ENCODE measurements at places on chromosomes 3 and 15.

- no peak for DNase-seq
Measured at GRCh38 chr3:192675958-192676649, 51.2 kb downstream of the FGF12 start.

DNA sequence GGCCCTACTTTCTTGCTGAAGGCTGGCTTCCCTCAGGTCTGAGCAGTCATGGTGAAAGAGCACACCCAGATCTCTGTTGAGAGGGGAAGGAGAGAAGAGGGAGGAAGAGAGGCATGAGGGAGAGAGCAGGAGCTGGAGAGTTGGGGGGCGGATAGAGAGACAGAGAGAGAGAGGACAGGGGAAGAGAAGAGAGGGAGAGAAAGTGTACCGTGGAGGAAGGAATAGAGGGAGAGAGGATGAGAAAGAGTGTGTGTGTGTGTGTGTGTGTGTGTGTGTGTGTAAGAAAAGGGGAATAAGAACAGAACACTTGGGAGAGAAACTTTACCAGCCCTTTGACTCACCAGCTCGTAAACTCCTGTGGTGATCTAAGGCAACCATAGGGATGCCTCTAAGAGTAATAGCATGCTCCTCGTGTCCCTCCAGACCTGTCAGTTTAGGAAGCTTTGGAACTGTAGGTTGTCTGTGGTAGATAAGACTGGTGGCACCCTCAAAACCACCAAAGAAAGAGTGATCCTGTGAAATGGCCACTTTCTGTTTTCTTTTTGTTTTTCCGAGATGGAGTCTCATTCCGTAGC, 18.2 kb downstream of the ZNF592 start:
- peak; percentile 33 for DNase-seq

- peak; percentile 18 for DNase-seq
Measured at GRCh38 chr3:162770551-162770950, 1273.9 kb downstream of the OTOL1 start.

DNA sequence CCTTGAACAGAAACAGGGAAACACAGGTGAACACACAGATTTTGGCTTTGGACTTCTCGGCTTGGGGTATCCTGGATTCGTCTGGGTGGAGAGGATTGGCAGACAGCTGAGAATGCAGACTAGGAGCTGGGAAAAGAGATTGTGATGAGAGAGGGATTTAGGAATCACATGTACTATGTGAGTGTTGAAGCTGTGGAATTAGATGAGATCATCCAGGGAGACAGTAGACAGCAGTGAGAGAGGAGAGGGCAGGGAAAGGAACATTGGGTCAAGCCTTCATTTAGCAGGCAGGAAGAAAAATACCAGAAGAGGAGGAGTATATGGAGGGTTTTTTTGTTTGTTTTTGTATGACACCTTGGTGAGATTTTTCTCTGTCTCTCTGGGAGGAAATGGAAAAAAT, 262.1 kb upstream of the TBL1XR1 start:
- no peak for DNase-seq

- DNase-seq: no peak
Measured at GRCh38 chr3:150738688-150739087, 24.3 kb downstream of the SIAH2 start.

DNA sequence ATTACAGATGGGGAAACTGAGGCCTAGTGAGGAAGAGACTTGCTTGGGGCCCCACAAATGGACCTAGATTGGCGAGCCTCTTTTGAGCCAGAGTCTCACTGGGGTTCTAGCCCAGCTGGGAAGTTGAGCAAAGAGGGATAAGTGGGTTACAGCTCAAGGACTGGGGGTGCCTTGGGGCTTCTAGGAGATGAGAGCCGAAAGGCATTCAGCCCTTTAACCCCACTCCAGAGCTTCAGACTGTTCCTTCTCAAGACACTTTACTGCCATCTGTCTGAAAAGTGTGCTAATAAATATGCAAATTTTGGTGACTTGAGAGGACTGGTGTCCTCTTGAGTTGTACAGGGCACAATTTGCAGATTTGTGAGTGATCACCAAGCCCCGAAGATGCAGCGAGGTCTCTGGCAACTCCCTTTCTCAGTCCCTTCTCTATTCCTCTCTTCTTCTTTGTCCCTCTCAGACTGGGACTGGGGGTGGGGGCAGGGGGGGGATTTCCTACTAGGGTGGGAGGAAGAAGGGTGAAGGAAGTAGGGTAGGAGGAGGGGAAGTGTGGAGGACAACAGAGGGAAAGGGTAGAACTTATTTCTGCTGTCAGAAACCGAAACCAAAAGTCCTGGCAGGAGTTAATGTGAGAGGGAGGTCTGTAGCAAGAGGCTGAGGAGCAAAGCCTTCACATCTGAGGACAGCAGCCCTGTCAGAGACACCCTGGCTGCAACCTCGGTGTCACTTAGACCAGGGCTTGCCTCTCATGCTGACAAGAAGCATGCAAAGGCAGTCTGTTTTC, 16.2 kb upstream of the ANKDD1A start:
- peak; percentile 55 for DNase-seq

GRCh38 chr15:100757661-100758060, 122.0 kb upstream of the ALDH1A3 start:
- DNase-seq: no peak

DNA sequence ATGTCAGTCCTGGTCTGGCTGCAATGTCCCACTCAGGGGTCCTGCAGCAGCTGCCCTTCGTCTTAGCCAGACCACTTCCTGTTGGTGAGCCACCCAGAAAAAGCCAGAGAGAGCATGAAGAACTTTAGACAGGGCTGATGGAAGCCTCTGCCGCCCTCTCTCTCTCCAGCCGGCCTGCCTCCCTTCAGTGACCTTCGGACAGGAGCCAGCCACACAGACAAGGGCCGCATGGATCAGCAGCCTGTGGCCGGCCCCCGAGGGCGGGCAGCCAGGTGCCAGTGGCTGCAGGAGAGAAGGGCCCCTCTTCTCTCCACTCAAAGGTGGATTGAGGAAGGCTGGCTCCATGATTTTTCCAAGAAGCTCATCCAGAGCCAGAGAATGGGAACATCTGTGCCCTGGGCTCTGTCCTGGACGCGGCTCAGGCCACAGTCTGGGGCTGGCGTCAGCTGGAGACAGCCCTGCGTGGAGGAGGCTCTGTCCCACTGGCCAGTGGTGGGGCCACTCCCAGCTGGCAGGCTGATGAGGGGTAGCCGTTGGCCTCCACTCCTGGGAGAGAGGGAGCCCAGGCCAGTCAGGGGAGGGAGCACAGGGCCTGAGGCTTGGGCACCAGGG, 42.9 kb downstream of the ISG20 start:
- no peak for DNase-seq

- DNase-seq: no peak
Measured at GRCh38 chr3:189204167-189204866, 32.5 kb downstream of the TPRG1 start.

DNA sequence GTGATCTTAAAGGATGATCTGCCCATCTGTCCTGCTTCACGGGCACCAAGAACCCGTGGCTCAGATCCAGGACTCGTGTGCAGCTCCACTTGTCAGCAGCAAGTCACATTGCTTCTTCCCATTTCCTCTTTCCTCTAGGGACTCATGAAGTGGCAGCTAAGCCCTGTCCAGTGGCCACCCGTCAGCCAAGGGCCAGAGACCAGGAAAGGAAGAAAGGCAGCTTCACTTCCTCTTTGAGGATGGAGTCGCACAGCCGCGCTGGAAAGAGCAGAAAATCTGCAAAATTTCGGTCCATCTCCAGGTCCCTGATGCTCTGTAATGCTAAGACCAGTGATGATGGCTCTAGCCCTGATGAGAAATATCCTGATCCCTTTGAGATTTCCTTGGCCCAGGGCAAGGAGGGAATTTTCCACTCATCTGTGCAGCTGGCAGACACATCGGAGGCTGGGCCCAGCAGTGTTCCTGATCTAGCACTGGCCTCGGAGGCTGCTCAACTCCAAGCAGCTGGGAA, 28.5 kb downstream of the IL16 start:
- no peak for DNase-seq

- DNase-seq: no peak
Measured at GRCh38 chr3:126170073-126170777, 10.2 kb downstream of the ALDH1L1 start.

DNA sequence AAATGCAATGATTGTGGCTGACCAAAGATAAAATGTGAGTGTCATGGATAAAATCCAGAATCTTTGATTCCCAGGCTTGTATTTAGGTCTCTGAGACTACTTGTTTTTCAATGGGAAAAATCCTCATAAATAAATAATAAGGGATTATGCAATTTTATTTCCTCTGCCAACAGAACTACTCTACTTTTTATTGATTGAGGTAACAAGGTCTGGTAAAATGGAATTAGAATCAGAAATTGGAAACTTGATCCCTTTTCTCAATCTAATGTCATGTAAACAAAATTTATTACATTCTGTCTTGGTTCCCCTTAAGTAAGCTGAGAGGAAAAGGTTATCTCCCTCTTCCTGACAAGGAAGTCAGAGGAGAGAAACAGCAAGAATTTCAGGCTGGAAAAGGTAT, 48.3 kb upstream of the CCDC50 start:
- no peak for DNase-seq

Measured in A172 (cell line).